MV-4-11 (cell line): ENCODE measurements at places on chromosomes 7 and 10.

GRCh38 chr10:131533846-131534526 lies 222.5 kb upstream of the TCERG1L start:
- no peak for DNase-seq

DNA sequence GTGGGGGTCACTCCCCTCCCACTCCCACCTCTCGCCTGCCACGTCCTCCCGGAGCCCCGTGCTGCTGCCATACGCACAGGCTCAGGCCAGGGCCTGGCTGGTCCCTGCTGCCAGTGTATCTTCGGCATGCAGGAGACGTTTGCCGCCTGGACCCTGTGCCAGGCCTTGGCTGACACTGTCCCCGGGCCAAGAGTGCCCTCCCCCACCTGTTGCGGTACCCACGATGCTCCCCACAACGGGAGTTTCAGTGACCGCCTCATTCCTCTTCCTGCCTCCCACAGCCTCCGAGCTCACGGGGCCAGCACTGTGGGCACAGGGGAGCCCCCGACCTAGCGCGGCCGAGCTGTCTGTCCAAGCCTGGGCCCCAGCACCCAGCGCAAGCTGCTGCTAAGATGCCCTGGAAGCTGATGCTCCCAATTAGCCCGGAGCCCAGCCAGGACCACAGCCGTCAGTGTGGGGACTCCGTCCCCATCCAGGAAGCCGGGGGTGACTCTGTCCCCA lies 7.4 kb downstream of the TTYH3 start:
- DNase-seq = no peak

- peak; percentile 93 for DNase-seq
Observed at GRCh38 chr7:92641921-92642511, 51.8 kb upstream of the FAM133B start.

DNA sequence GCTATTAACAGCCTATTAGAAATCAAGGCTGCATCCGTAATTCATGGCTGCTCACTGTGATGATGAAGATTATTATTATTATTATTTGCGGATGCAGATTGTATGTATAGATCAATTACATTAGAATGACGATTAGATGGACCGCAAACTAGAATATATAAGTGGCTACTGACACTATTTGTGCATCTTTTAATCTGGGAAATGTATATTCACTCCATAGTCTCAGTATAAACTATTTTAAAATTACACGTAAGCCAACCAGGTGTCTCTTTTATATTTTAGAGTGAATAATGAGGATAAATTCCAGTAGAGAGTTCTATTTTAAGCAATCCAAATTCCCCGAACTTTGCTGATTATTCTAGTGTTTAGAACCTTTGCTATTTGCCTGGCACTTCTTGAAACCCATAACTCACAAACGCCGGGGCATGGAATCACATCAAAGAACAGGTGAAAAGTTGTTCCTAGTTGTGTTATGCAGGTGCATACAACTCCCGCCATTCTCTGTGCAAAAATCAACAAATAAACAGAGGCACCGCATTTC lies 509 bp upstream of the ING3 start:
- no peak for DNase-seq

- DNase-seq = no peak
Observed at GRCh38 chr7:51304729-51305128, 11.9 kb downstream of the COBL start.

DNA sequence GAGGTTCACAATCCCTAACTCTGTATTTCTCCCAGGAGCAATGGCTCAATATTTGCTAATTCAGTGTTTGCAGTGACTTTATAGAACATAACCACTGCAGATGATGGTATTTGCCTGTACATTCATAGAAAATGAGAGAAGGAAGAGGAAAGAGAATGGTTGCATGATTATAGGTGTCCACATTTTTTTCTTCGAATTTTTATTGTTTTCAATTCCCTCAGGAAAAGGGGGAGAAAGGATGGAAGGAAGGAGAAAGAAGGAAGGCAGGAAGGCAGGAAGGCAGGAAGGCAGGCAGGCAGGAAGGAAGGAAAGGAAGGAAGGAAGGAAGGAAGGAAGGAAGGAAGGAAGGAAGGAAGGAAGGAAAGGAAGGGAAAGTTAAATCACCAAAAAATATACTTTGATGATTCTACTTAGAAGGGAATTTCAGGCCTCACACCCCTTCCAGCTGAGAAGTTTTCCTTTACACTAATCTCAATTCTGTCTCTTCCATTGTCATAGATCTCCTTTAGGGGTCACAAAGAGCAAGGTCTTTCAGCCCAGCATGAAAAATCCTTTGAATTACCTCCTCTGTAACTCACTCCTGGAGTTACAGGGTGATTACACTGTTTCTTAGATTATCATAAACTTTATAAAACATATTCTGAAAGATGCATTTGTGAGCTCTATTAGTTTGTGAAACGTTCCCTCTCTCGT lies 118.8 kb upstream of the INHBA start:
- no peak for DNase-seq

- no peak for DNase-seq
Observed at GRCh38 chr7:26857506-26858240, 6.7 kb downstream of the SKAP2 start.

DNA sequence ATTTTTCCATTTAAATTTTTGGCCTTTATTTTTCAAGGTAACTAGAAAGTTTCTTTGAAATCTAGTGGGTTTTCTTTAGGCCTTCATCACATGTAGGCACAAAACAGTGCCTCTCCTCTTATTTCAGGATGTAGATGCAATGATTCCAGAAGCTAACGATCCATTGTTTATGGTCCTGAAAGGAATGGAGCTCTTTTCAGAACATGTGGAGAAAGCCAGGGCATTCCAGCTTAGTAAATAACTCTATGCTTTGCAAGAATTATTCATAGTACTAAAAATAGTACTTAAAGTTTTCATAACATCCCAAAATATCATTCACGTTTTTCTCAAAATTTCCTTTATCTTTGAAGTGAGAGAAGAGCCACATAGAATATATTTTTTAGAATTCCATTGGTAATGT lies 91.3 kb downstream of the DYNC1I1 start:
- no peak for DNase-seq

- no peak for DNase-seq
Observed at GRCh38 chr7:55060085-55060484, 41.3 kb downstream of the EGFR start.

- DNase-seq = no peak
Observed at GRCh38 chr10:45368181-45368580, 5.8 kb upstream of the ALOX5 start.
